ENCODE measurements at places on chromosomes 12 and 14.
A peak's percentile ranks its signal among the peaks of the same experiment; 100 is the strongest.

DNA sequence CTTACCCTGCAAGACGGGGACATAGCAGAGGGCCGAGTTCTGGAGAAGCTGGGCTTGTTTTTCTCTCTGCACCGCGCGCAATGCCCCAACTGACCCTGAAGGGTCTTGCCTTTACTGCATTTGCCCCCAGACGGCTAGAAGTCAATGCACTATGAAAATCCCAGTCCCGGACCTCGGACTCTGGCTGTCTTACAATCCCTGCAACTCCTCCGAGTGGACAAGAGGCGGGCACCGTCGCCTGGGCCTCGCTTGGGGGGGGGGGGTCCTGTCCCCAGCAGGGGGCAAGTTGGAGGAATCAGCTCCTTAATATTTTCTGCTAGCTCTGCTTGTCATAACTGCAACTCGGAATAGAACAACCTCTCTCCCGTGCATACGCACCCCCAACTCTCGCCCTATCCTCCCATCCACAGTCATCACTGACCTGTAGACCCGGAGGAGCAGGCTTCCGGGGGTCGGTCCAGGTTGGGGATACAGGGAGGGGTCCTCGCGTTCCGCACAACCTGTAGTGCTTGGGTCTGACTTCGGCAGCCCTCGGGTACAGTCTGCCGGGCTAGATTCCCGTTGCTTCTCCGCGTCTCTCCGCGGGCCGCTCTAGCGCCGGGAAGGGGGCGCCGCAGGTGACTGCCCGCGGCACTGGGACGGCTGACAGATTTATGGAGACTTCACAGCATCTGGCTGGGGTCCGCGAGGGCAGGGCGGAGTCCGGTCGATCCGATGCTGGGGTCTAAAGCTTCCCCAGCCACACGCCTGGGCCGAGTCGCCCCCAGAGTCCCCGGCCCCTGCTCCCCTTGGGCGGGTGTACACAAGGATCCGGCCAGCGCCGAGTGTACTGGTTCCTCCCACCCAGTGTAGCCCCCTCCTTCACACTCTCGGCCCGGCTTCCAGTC is 3.3 kb upstream of the PAX9 start:
- no peak for DNase-seq

GRCh38 chr12:92064422-92064821 is 81.2 kb downstream of the BTG1 start:
- no peak for DNase-seq

- DNase-seq: no peak
These were observed 303.9 kb downstream of the CACNA1C start for GRCh38 chr12:2356601-2357125.

- no peak for DNase-seq
These were observed 70.8 kb downstream of the KCNA5 start for GRCh38 chr12:5114436-5114835.

- DNase-seq: no peak
These were observed 141.8 kb downstream of the MYRFL start for GRCh38 chr12:69966839-69967238.

GRCh38 chr12:45893240-45893639 is 97.1 kb downstream of the SCAF11 start:
- DNase-seq: no peak

DNA sequence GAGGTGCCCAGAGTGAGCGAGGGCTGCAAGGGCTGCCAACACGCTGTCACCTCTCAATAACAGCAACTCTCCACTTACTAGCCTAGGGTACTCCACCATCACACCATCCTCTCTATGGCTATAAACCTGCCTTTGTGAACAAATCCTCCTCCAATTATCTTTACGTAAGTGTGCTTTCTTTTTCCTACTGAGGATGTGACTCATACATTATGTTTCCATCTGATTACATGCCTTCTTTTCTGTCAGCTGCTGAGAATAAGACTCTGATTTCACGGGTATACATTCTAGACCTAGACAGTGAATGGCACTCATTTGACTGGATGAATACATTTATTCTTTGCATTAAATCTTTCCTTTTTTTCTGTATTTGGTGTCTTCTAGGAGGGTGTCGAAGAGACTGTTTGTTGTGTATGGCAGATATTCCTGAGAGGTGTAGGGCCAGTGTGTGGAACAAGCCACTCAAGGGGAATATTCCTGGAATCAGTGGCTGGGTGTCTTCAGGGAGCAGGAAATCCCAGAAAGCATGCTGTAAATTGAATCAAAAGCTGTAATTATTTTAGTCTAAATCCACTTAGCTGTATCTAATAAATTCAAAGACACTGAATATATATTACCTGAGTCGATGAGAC is 327.3 kb upstream of the TMTC1 start:
- DNase-seq: peak; percentile 59

- peak; percentile 22 for DNase-seq
These were observed 27.8 kb upstream of the BDKRB2 start for GRCh38 chr14:96176811-96177211.

DNA sequence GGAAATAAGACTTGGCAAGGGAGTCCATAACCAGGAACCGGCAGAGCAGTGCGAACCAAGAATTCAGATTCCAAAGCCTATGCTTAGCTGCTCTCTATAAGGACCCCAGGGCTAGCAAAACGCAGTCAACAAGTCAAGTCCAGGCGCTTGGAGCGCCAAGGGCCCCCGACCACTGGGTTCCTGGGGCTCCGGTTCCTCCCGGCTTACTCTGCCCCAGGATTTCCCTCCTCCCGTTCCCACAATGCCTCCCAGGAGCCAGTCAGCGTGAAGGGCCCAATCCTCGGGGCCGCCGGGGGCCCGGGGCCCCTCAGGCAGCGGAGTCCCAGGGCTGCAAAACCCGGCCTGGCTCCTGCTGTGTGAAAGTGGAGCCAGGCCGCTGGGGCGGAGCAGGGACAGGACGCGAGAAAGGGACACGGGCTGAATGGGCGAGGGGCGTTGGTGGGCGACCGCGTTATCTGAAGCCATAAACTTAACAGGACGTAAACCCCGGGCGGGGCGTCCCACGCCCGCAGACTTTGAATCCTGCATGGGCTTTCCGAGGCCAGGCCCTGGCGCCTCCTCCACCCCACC is 1.5 kb downstream of the KRT8 start:
- peak; percentile 31 for DNase-seq

GRCh38 chr14:57293866-57294837 is 25.4 kb downstream of the AP5M1 start:
- DNase-seq: peak; percentile 8

DNA sequence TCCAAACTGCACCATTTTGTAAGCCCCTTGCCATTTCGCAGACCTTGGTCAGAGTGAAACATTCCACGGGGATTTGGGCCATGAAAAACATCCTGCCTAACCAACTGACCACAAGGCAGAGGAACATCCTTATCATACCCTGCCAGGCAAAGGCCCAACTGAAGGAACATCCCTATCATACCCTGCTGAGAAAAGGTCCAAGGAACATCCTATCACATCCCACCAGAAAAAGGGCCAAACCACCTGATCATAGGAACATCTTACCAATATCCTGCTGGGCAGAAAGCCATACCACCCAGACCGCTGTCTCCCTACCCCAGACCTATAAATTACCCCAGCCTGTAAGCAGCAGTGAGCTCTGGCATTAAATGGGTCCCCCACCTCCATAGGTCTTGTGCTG is 19.4 kb upstream of the LRRC9 start:
- DNase-seq: no peak

- no peak for DNase-seq
These were observed 1.1 kb upstream of the LRP1 start for GRCh38 chr12:57127101-57127725.

- DNase-seq: peak; percentile 16
These were observed 15.3 kb downstream of the DLK1 start for GRCh38 chr14:100741966-100742365.

DNA sequence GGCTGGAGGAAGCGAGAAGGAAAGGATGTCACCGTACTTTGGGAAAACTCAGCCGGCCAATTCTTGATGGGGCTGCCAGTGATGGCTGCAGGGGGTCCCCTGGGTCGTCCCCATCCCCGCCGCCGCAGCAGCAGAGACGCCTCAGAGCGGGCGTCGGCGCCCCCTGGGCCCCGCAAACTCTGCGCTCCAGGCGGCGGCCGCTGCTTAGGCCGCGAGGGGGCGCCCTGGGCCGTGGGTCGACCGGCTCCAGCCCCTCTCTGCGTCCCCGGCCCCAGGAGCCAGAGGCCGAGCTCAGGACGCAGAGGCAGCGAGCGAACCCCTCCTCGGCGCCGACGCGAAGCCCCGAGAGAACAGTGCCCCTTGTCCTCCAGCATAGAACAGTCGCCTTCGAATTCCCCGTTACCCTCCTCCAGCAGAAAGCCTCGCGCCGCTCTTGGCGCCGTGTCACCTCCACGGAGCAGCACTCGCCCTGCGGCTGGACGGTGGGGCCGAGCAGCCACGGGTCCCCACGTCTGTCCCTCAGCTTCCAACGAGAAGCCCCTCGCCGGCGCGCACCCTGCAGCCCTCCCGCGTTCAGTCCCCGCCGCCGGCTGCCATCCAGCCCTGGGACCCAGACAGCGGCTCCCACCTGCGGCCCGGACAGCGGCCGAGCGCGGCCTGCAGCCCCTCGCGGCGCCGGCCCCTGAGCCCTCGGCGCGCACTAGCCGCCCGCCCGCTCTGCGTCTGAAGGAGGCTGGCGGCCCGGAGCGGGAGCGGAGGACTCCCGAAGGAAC is 106.6 kb downstream of the PRICKLE1 start:
- DNase-seq: no peak

GRCh38 chr12:87217491-87217890 is 811.7 kb downstream of the C12orf50 start:
- DNase-seq: no peak

GRCh38 chr12:104357421-104357952 is 53.9 kb downstream of the EID3 start:
- DNase-seq: no peak

DNA sequence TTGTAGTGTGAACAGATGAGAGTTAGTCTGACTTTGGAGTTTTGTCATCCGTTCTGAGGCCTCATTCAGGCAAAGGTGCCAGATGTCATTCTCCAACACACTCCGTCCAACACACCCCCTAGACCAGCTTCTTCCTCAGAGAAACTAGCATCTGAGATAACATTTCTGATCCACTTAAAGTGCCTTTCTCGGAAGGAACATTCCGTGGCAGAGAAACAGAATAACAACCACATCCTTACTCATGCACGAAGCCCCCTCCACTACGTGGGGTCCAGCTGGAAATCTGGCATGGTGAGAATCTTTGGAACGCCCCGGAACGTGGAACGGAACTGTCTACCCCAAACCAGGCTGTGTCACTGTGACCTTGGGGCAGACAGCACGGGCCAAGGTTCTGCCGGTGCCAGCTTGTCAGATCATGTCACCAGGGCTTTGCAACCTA is 17.0 kb upstream of the BCL7A start:
- no peak for DNase-seq

GRCh38 chr12:116009805-116010204 is 267.7 kb downstream of the MED13L start:
- no peak for DNase-seq

- no peak for DNase-seq
These were observed 4.7 kb upstream of the SLC2A13 start for GRCh38 chr12:40110586-40110985.

DNA sequence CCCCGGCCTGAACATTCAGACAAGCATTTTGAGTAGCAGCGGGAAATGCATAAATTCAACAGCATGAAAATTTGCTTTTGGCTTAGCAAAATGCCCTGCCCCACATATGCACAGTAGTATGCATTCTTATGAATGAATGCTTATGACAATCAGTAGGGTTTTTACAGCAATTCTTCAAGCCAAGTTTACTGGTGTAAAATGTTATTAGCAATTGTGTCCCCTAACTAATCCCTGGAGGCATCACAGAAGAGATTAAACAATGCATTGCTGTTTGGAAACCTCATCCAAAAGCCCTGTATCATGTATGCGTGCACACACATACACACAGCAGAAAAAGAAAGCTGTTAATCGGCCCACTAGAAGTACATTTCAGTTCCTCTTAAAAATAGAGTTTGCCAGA is 406.5 kb downstream of the LRIG3 start:
- no peak for DNase-seq

DNA sequence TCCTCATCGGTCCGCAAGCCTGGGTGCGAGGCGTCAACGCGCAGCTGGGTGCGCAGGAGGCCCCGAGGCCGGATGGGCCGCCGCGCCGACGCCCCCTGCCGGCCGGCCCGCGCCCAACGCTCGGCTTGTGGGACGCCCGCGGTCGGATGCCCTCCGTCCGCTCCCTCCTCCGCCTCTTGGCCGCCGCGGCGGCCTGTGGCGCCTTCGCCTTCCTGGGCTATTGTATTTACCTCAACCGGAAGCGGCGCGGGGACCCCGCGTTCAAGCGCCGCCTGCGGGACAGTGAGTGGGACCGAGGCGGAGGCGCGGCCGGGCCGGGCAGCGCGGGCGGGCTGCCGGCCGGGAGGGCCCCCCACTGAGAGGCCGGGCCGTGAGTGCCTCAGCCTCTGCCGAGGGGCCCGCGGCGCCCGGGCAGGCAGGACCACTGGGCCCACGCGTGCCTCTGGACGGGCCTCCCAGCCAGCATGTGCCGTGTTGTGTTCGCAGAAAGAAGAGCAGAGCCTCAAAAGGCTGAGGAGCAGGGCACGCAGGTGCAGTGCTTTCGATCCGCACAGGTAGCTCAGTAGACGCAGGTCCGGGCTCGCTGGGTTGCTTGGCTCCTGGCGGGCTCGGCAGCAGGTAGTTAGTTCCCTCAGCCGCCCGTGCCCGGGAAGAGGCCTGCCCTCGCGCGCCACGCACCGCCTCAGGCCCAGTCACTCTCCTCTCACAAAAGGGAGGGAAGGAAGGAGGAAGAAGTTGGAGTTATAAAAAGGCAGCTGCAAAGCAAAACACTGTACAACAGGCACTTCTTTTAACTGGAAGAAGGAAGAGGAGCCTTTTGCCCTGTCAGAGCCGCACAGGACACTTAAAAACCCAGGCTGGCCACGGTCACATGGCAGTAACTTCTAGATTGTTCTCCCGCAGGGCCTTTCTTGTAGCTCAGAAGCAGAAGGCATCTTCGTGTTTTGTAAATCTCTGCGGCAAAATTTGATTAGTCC is at the start of gene TOMM20L:
TSS of gene TOMM20L (plus strand) at position 119 of the 977 bp plus-strand sequence. CDS start at position 147, 28 bp downstream.
- peak; percentile 5 for DNase-seq

DNA sequence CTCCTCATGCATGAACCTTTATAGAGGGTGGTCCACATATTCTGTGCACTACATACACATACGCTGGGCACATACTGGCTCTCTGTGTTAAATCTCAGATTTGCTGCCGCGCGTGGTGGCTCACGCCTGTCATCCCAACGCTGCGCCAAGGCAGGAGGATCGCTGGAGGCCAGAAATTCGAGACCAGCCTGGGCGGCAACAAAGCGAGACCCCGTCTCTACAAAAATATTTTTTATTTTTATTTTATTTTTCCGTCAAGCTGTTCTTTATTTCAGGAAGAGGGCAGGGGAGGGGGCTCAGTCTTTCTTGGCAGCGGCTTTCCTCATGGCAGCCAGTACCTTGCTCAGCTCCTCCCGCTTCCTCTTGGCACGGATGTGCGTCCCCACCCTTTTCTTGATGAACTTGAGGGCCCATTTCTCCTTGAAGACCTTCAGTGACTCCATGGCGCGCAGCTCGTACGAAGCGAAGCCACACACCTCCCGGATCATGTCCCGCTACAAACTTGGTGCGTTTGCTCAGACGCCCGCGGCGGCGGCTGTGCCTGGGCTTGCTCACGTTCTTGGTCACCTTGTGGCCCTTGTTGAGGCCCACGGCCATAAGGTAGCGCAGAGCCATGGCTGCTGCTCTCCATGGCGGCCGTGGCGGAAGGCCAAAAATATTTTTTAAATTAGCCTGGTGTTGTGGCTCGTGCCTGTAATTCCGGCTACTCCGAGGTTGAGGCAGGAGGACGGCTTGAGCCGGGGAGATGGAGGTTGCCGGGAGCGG is 3.2 kb downstream of the DCAF4 start:
- DNase-seq: no peak

Data from astrocyte of the cerebellum (primary cell).